Muscle of back (tissue), 13 donors: ENCODE measurements at places on chromosomes 3 and 15.

DNA sequence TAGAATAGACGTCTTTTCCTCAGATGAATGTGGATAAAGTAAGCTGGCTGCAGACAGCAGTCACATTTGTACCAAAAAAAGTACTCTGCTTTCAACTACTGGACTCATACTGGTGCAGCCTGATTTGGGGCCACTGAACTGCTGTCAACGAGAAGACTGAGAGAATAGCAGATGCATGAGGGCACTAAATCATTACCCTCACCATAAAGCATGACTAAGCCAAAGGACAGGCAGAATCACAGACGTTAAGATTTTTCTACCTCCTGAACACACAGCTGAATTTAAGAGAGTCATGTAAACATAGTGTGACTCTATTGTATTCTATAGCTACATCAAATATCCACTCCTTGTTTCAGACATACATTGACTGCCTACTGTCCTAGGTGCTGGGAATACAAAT lies 67.8 kb upstream of the CDAN1 start:
- DNase-seq = no peak

GRCh38 chr3:194168994-194169393 lies 33.0 kb downstream of the HES1 start:
- no peak for DNase-seq

GRCh38 chr15:92951800-92952457 lies 51.8 kb downstream of the CHD2 start:
- peak; percentile 72 for DNase-seq

- DNase-seq = no peak
Measured at GRCh38 chr3:112763258-112763657, 83.4 kb downstream of the CD200R1L start.

- peak; percentile 20 for DNase-seq
Measured at GRCh38 chr3:72690629-72691028, 157.6 kb downstream of the SHQ1 start.
